ENCODE measurements at places on chromosomes 6 and 20.

DNA sequence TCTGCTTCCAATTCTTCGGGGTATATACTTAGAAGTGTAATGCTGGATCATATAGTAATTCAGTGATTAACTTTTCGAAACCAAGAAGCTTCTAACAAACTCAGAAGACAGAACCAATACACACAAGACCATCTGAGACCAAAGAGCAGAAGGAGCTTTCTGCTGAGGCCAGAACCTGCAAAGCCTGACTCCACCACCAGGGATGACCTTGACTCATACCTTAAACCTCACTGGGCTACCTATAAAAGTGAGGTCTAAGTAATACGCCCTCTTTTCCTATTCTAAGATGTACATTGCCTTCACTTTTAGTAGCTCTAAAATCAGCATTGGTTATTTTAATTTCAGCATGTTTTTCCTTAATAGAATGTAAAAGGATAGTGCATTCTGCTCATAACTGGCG lies 84.8 kb downstream of the FOXF2 start:
- DNase-seq: no peak

DNA sequence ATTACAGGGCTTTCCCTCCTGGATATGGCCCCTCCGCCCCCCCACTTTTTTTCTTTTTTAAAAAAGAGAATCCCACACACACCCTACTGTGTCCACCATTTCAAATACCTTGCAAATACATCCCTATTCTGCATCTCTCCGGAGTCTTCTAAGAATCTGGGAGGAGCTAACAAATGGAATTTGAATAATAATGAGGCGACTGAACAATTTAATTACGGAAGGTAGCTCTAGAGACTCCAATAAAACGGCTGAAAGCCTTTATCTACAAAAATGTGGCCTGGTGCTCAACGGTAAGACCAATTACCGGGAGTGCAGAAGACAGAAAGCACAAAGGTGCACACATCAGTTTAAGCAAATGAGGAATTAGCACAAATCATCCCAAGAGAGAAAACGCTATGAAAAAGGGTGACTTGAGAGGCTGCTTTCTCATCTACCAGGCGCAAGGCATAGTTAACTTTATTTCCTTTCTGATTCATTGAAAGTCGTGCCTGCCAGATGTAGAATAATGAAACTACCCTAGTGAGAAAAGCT lies 1.8 kb downstream of the RRAGD start:
- DNase-seq: no peak

- no peak for DNase-seq
Measured at GRCh38 chr20:57650756-57651483, 30.7 kb upstream of the ZBP1 start.

GRCh38 chr6:10331334-10331968 lies 83.4 kb downstream of the TFAP2A start:
- DNase-seq: no peak
